Stimulated activated CD8-positive, alpha-beta memory T cell treated with anti-CD3 and anti-CD28 coated beads, Interleukin-7, amount 100 ng/mL, for 48 hours (primary cell): ENCODE measurements at places on chromosomes 1 and 21.

DNA sequence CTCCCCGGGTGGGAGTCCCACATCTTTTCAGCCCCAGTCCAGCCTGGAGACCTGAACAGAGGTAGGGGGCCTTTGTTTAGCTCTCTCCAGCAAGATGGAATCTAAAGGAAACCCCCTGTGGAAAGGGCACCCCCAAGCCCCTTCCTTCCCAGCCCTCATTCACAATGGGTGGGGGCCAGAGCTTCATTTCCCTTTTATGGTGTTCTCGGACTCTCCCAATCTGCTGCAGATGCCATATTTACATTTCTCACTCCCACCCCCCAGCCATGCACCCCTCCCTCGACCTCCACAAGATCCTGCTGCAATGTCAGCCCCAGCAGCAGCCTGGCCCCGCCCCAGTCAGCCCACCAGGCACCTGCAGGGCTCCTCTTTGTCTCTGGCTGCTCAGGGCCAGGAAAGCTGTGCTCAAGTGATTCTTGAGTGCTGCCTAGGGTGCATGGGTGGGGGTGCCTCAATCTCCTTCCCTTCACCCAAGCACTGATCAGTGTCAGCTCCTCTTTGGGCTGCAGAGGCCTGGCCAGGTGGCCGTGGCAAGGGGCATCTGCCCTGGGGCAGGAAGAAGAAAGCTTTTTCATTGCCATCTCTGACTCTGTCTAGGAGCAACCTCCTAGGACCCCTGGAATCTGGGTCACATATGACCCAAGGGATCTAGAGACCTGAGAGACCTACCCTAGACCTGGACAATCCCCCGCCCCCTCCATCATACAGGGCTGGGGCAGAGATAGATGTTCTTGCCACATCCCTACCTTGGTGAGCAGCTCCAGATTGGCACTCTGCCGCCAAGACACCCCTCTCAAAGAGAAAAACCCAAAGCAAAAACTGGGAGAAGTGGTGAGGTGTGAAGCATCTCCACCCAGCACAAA is 1.7 kb downstream of the KIF21B start:
- DNase-seq = no peak

- DNase-seq = no peak
Observed at GRCh38 chr1:93694819-93695218, 13.2 kb upstream of the BCAR3 start.

- DNase-seq = no peak
Observed at GRCh38 chr21:25578056-25578961, 29.0 kb downstream of the MRPL39 start.

GRCh38 chr1:245091171-245091621 is 63.6 kb upstream of the KIF26B start:
- DNase-seq = no peak
